Left cardiac atrium (tissue), 4 donors: ENCODE measurements at places on chromosomes 7 and 10. TPM values are rescaled to one million over a fixed set of nuclear protein-coding genes. Genes with fewer than 3 reads are reported as not detected.
A peak's percentile ranks its signal among the peaks of the same experiment; 100 is the strongest.

Gene PKD1L1
- total RNA-seq = 1.8 TPM

- DNase-seq = no peak
These were observed 271.6 kb downstream of the CACNA2D1 start for GRCh38 chr7:82172017-82172416.

Gene TAS2R4
- 0.26 TPM for total RNA-seq

DNA sequence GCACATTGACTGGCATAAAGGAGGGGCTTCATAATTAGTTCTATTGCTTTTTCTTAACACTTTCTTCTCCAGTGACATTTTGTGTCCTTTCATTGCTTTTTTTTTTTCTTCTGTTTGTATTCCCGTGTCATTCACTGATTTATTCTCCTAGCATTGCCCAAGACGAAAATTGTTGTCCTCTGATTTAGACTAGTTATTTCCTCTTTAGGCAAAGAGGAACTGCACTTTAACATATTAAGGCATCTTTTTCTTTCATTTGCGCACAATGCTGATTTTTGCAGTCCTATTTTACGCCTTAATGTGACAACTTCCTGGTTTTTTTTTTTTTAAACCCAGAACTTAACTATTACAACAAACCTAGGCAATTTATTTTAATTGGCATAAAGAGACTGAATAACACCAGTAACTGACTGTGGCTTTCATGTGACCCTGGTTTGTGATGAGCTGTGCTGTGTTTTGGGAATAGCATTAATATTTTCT is 39.7 kb downstream of the ARID5B start:
- no peak for DNase-seq

GRCh38 chr10:57830877-57831560 is 436.7 kb downstream of the IPMK start:
- no peak for DNase-seq

Gene CYP51A1
- 61.1 TPM for total RNA-seq

Gene LIPK
- total RNA-seq = not detected

Gene PAX4
- not detected for total RNA-seq

GRCh38 chr10:1673568-1674345 is 63.6 kb downstream of the ADARB2 start:
- DNase-seq = no peak

Gene ADCYAP1R1
- 4.8 TPM for total RNA-seq

DNA sequence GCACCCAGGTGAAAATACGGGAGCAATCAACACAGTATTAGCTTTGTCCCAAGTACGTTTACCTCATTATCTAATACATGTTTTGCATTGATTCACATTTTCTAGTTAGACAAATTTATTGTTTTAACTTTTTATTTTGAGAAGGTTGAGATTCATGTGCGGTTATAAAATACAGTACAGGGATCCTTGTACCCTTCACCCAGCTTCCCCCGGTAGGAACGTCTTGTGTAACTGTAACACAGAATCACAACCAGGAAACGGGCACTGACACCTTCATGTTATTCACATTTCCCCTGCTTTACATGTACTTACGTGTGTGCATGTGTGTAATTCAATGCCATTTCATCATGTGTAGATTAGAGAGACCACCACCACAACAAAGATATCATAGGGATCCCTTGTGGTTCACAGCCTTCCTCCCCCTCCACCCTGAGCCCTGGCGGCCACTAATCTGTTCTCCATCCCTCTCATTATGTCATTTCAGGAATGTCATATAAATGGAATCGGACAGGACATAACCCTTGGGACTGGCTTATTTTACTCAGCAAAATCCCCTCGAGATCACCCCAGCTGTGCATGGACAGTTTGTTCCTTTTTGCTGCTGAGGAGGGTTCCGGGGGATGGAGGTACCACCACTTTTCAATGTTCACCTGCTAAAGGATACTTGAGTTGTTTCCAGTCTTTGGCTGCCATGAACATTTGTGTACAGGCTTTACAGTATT is 46.5 kb upstream of the C10orf71 start:
- DNase-seq = no peak

DNA sequence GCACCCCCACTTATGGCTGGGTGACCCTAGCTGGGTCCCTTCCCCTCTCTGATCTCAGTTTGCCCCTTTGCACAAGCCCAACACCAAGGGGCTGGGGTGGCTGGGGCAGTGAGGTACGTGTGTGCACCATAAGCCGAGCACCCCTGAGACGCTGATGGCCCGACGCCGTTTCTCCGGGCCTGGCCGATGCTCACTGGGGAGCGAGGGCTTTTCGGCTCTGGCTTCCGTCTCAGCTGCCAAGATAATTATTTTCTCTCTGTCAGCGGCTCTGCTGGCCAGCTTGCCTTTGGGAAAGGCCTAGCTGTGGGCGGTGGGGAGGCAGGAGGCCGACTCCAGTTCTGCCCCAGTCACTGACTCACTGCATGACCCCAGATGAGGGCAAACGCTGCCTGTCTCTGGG is 91.0 kb downstream of the ZMIZ1 start:
- peak; percentile 84 for DNase-seq

Gene CLCN1
- total RNA-seq = not detected

Gene MUC3A
- 0.35 TPM for total RNA-seq

DNA sequence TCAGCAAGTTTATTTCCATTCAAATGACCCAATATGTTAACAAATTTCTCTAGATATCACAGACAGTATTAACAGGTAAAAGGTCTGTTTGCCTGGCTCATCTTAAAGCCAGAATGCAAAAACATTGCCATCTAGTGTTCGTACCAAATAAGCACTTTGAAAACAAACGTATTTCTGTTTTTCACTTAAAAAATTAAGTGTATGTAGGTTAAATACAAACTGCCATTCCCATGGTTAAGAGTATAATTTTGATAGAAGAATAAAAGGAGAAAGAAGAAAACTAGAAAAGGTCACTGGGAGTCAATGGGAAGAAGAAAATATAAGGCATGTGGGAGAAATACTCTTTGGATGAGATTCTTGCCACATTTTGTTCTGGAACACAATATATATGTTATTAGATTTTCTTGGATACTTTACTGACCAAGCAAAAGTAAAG is 51.0 kb downstream of the ORC5 start:
- DNase-seq = no peak

GRCh38 chr10:132336064-132336746 is 4.2 kb downstream of the LRRC27 start:
- peak; percentile 43 for DNase-seq

DNA sequence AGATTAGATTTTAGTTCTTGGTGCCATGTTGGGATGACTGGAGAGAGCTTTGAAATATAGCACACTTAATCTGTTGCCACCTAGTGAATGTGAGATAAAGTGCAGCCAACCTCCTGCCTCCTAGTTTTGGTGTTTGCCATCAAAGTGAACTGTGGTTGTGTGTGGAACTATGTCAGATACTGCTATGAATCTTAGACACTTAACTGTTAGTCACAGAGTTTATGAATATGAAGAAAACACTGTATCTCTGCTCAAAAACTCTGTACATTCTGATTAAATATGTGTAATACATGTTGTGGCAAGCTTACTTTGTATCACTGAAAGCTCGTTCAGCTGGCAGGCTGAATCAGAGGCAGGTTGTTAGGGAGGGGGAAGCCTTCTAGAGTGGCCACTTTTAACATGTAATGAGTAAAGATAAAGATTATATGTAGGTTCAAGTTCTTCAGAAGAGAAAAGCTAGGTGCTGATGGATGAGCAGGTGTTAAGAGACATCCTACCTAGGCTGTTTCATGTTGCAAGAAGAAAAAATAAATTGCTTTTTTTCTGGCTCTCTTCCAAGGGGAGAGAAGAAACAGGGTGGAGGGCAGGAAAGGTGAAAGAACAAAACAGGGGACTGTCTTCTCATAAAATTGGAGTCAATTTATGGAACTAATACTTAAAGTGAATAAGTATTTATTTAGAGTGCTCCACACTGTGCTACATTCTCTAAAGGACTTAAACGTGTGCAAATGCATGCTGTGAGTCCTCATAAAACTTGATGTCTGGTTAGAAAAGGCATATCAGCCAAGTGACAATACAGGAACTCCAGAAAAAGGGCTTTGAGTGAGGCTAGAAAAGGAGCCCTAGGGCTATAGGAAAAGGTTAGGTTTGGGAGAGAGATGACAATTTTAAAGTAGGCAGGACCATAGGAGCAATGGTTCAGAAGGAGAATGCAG is 14.1 kb upstream of the LAMB1 start:
- no peak for DNase-seq

- DNase-seq = no peak
These were observed 85.0 kb upstream of the FGL2 start for GRCh38 chr7:77284616-77285015.

DNA sequence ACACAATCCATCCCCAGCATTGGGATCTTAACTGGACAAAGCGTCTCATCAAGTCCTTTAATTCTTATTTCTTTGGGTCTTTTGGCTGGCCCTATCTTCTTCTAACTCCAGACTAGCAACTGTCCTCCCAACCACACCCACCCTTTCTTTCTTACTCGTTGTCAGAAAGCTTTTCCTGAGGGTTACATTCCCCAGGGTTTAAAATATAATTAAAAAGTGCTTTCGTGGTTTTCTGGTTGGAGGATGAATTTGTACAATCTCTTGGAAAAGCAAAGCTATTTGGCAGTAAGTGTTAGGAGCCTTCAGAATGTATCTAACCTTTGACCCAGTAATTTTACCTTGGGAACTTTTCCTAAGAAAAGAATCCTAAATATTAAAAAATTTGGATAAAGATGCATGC is 10.4 kb upstream of the ITGB8 start:
- no peak for DNase-seq

GRCh38 chr10:96097865-96098264 is 32.2 kb upstream of the ZNF518A start:
- DNase-seq = no peak

DNA sequence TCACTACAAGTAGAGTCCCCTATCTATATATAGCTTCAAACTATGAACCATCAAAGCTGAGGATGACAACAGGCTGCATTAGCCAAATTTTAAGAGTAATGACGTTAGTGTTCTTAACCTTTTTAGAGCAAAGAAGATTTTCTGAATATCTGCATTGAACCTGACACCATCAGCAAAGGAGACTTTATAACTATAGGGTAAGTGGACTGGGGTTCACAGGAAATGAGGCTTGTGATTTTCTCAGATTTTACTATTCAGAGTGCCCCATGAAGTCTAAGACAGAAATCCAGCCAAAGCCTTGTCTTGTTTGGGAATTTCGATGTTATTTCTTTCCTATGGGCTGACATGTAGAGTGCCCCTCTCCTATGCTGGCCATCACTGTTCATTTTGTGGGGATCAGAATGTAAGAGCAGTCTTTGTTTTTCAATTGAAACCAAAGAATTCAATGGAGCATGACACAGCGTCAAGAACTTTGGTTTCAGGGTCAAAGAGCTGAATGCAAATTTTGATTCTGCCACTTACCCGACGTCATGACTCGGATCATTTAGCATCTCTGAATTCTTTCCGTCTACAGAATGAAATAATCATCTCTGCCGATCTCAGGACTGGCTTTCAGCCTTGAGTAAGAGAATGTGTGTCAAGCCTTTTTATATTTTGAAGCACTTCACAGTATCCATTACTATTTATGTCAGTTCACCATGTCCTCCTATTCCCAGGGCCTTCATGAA is 52.7 kb downstream of the DENND11 start:
- DNase-seq = no peak

GRCh38 chr10:118798231-118798662 is 43.5 kb upstream of the CACUL1 start:
- DNase-seq = no peak

GRCh38 chr7:70694971-70695794 is 436.8 kb upstream of the GALNT17 start:
- peak; percentile 28 for DNase-seq

DNA sequence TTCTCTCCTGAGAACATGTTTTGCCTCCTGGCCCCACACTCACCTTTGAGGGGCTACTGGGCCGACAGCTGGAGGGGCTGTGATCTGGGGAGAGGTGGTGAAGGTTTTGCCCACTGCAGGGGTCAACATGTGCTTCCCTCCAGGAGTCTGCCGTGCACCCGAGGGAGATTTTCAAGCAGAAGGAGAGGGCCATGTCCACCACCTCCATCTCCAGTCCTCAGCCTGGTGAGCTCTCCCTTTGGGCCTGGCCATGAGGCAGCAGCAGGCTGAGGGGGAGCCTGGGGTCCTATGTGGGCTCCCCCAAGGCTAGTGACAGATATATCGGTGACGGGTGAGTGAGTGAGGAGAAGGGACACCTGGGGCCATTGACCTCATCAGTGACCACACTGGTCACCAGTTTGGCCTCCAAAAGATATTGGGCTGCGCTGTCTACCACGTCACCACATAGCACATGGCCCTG is 6.6 kb downstream of the PGAM2 start:
- peak; percentile 9 for DNase-seq

GRCh38 chr7:130463553-130464434 is 23.0 kb upstream of the CEP41 start:
- no peak for DNase-seq

Gene GIMAP2
- total RNA-seq = 9.2 TPM

Gene BLOC1S2
- total RNA-seq = 19.9 TPM

Gene OR9A2
- not detected for total RNA-seq

DNA sequence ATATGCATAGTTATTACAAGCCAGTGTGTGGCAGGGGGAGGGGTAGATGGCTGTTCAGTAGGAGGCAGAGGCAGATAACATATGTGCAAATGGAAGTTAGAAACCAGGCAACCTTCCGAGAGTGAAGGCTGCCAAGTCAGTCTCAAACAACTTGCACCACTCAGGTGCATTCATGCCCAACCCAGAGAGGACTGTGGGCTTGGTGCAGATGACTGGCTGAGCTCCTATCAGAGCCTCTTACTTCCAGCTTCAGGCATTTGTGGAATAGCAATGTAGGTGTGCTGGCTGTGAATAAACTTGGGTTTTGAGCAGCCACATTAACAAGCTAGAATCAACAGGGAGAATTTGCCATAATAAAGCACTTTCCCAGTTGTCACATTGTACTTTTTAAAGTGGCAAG is 789.8 kb downstream of the PHTF2 start:
- no peak for DNase-seq

Gene NPFFR1
- total RNA-seq = 0.05 TPM

- DNase-seq = peak; percentile 59
These were observed 33.5 kb downstream of the HTRA1 start for GRCh38 chr10:122494833-122495232.

DNA sequence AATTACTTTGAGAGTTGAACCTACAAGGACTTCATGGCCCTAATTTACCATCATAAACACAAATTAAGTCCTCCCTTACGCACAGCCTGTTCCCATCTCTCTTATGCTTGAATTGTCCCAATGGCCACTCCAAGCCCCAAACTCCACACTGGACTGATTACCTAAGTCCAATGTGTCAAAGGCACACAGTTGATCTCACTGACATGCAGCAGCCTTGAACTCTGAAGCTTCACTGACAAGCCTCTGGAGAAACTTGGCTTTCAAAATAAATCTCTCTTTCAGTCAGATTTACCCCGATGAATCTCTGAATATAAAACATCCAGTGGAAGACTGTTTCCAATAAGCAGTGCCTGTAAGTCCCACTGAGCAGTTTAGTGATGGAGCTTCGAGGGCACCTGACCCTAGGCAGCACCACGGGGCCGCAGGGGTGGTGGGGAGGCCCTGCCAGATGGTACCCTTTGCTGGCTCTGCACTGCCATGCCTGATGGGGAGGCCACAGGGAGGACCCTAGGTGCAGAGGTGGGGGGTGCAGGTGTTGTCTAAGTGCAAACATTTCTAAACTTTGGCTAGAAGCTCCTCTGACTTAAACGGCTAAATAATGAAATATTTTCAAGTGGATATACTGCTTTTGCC is 3.3 kb upstream of the MAT1A start:
- no peak for DNase-seq
